Activated CD8-positive, alpha-beta T cell treated with anti-CD3 and anti-CD28 coated beads for 36 hours (primary cell): ENCODE measurements at places on chromosomes 7 and 10. TPM values are rescaled to one million over a fixed set of nuclear protein-coding genes. Genes with fewer than 3 reads are reported as not detected.
A peak's percentile ranks its signal among the peaks of the same experiment; 100 is the strongest.

HOXA13 gene
- total RNA-seq: not detected

CLRN3 gene
- total RNA-seq: not detected

HELLS gene
- 146 TPM for total RNA-seq

ATOH7 gene
- not detected for total RNA-seq

- H3K36me3 ChIP-seq: peaks cover 45% of the 10 kb centered on the region
- no peak overlapping the region for H3K4me3 ChIP-seq
- H3K27ac ChIP-seq: no peak overlapping the region
- DNase-seq: no peak
These were observed 32.7 kb downstream of the PUS7 start for GRCh38 chr7:105489409-105489808.

DNA sequence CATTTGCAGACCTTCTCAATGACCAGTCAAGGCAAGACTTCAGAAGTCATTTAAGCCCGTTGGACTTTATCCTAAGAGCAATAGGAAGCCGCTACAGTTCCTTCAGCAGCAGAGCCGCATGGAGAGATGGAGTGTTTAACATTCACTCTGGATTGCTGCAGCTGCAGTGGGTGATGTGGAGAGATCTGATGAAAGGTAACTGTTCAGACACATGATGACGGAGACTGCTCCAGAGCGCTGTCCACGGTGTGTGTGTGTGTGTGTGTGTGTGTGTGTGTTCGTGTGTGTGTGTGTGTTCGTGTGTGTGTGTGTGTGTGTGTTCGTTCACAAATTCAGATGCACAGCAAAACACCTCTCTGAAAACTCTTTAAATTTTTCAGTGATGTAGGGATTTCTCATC is 37.0 kb downstream of the SEC61G start:
- DNase-seq: no peak
- no peaks in the 10 kb centered on the region for H3K4me1 ChIP-seq
- H3K36me3 ChIP-seq: no peaks in the 10 kb centered on the region
- no peak overlapping the region for H3K27ac ChIP-seq

DNA sequence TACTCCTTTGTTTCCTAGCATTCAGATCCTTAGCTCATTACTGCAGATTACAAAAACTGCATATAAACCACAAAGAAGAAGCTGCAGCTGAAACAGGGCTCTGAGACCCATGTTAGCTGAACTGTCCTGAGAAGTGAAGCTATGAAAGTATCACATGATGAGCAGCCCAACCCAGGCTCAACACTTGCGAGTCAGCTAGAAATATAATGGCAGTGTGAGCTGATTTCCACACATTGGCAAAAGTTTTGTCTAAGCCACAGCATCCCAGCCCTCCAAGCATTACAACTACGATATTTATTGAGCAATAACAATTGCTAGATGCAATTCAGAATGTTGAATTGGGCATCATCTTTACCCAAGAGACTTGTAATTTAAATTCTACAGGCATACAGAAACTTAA is 34.5 kb upstream of the SKAP2 start:
- no peak for DNase-seq
- H3K36me3 ChIP-seq: no peaks in the 10 kb centered on the region
- H3K27me3 ChIP-seq: peaks cover 7% of the 10 kb centered on the region
- no peak overlapping the region for H3K27ac ChIP-seq
- no peaks in the 10 kb centered on the region for H3K4me1 ChIP-seq

- peaks cover 20% of the 10 kb centered on the region for H3K36me3 ChIP-seq
- no peak overlapping the region for H3K4me3 ChIP-seq
- H3K27ac ChIP-seq: no peak overlapping the region
- no peaks in the 10 kb centered on the region for H3K27me3 ChIP-seq
- peaks cover 10% of the 10 kb centered on the region for H3K4me1 ChIP-seq
These were observed 22.7 kb downstream of the WIPI2 start for GRCh38 chr7:5212633-5213285.

- H3K27me3 ChIP-seq: peaks cover 21% of the 10 kb centered on the region
- no peak overlapping the region for H3K4me3 ChIP-seq
- no peaks in the 10 kb centered on the region for H3K36me3 ChIP-seq
- no peak for DNase-seq
- H3K27ac ChIP-seq: no peak overlapping the region
- no peaks in the 10 kb centered on the region for H3K4me1 ChIP-seq
These were observed 73.1 kb upstream of the HPS1 start for GRCh38 chr10:98519841-98520240.

- no peak overlapping the region for H3K27ac ChIP-seq
- peak; percentile 52 for DNase-seq
- H3K27me3 ChIP-seq: peaks cover 2% of the 10 kb centered on the region
- H3K4me1 ChIP-seq: peaks cover 2% of the 10 kb centered on the region
- no peak overlapping the region for H3K4me3 ChIP-seq
These were observed 15.0 kb upstream of the GFRA1 start for GRCh38 chr10:116287906-116288501.

- no peaks in the 10 kb centered on the region for H3K4me1 ChIP-seq
- no peaks in the 10 kb centered on the region for H3K27me3 ChIP-seq
- no peak overlapping the region for H3K27ac ChIP-seq
- DNase-seq: no peak
- no peaks in the 10 kb centered on the region for H3K36me3 ChIP-seq
These were observed 22.6 kb downstream of the ENKUR start for GRCh38 chr10:24993237-24993958.
